Activated naive CD8-positive, alpha-beta T cell treated with anti-CD3 and anti-CD28 coated beads, Interleukin-2, amount 50 U/mL, for 16 hours (primary cell): ENCODE measurements at places on chromosomes 13 and 19.

GRCh38 chr19:38745316-38745715 is 1.0 kb upstream of the CAPN12 start:
- DNase-seq: no peak

DNA sequence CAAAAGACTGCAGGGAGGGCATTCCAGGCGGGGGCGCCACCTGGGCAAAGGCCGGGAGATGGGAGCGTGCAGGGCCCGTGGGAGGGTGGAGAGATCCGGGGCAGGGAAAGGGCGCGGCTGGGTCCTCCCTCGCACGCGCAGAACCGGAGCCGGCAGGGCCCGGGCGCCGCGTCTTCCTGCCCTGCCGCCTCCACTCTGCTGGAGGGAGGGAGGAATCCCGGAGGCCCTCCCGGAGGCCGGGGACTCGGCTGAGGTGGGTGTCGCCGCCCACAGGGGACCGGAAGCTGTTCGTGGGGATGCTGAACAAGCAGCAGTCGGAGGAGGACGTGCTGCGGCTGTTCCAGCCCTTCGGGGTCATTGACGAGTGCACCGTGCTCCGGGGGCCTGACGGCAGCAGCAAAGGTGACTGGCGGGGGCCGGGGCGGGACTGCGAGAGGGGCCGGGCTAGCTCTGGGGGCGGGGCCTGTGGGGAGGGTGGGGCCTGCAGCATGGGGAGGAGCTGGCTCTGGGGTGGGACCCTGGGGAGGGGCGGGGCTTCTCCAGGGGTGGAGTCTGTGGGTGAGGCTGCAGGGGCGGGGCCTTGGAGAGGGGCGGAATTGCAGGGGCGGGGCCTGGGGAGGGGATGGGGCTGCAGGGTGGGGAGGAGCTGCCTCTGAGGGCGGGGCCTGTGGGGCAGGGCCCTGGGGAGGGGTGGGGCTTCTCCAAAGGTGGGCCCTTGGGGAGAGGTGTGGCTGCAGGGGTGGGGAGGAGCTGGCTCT is 51.3 kb downstream of the CELF5 start:
- DNase-seq: peak; percentile 91

DNA sequence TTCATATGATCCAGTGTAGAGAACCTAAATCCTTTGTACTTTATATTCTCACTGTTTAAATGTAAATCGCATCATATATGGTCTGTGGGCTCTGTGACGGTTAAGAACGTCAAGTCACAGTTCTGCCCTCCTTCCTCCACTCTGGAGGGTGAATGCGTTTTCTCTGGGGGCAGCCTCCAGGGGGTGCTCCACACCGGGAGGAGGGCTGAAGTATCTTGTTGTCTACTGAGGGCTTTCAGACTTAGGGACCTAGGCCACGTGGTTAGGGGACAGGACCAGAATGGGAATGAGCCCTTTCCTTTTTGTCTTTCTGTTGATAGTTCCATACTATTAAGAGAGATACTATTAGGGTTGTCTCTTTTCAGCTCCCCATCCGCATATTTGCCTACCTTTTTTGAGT is 504.9 kb downstream of the FGF9 start:
- no peak for DNase-seq

- DNase-seq: no peak
Measured at GRCh38 chr13:106550570-106551135, 15.2 kb upstream of the EFNB2 start.

- DNase-seq: no peak
Measured at GRCh38 chr13:87331178-87331577, 340.0 kb upstream of the SLITRK5 start.

DNA sequence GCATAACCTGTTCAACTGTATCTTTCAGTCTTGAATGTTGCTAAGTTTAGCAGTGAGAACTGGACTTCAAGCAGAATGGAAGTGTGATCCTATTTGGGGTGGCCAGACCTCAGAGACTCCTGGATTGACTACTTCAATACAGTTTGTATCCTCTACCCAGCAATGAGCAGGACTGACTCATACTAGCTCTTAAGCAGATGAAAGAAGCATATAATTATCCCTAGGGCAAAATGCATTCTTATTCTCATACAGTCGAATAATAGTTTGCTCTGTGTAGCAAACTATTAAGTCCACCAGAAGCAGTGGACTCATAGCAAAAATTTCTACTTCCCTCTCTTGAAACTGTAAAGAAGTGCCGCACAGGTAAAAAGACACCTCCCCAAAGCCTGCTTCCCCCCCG is 46.4 kb upstream of the FAM216B start:
- no peak for DNase-seq

- DNase-seq: no peak
Measured at GRCh38 chr19:35911790-35912189, 3.7 kb upstream of the TYROBP start.

DNA sequence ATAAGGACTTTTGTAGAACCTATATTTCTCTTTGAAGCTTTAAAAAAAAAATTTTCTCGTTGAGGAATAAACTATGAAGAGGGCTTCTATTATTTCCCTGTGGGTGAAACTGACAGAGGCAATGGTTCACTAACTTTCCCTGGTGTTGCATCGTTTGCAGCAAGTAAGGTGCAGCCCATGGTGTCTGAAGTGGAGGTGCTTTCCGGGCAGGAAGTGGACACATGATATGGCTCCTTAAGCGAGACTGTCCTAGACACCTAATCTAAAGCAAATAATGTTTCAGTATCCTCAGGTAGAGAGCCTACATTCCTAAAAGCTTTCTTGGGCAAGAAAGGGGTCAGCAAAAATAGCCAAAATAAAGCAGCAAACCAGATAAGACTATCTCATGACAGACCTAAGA is 437.6 kb upstream of the ARGLU1 start:
- DNase-seq: no peak

DNA sequence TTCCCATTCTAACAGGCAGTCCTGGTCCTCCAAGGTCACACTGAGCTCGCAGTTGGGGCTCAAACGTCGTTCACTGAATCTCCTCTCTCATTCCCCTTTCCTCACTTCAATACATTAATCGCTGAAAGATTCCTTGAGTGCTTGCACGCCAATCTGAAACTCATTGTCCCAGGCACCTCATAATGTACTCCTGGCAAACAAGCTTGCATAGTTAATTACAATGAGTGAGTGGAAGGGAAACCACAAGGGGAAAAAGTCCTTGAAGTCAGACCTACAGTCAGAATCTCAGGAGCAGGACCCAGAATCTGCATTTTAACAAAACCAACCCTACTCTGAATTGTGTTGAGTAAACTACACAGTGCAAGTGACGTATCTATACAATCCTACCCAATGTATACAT is 86.9 kb downstream of the CRYL1 start:
- DNase-seq: no peak

DNA sequence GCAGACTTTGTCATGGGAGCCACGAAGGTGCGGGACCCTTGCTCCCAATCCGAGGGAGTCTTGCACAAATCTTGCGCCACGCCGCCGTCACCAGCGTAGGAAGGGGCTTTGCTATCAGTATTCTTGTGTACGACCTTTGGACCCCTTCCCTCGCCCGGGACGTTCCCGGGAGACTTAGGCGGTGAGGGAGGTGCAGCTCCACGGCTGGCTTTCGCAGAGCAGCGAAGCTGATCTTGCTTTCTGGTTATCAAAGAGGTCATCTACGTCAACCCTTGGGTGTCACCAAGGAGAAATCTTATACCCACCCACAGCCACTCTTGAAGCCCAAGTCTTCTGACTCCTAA is 583 bp downstream of the TECR start:
- DNase-seq: no peak

GRCh38 chr19:53581871-53582279 is 43.9 kb downstream of the ZNF331 start:
- no peak for DNase-seq

DNA sequence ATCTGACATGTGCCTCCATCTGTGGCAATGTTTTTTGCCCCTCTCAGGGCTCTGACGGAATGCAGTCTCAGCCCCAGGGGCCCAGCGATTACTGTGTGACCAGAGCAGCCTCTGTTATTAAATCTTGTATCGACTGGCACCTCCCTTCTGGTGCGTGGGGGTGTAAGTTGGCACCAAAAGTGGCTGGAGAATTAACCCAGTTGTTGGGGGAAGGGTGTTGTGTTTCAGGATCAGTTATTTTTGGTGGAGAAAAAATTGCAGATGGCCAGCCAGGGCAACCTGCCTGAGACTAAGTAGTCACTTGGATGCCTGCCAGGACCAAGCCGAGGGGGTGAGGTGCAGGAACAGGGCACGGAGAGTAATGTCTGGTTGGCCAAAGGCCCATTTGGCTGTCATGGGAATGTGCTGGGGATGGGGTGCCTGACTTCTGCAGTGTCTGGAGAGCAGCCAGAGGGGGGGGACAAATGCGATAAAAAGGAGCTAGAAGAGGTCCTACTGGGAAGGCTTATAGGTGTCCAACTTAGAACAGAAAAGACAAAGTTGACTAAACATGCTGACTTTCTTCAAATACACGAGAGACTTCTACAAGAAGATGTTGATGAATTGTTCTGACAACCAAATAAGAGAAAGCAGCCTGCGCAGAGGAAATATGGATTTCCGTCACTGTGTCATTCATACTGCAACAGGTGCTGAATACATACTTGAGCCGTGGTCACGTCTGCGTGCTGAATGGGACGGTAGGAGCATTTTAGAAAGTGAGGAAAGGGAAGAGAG is 69.8 kb downstream of the SIAH3 start:
- DNase-seq: no peak

GRCh38 chr19:54725321-54725720 is 1.1 kb downstream of the KIR3DL3 start:
- no peak for DNase-seq

DNA sequence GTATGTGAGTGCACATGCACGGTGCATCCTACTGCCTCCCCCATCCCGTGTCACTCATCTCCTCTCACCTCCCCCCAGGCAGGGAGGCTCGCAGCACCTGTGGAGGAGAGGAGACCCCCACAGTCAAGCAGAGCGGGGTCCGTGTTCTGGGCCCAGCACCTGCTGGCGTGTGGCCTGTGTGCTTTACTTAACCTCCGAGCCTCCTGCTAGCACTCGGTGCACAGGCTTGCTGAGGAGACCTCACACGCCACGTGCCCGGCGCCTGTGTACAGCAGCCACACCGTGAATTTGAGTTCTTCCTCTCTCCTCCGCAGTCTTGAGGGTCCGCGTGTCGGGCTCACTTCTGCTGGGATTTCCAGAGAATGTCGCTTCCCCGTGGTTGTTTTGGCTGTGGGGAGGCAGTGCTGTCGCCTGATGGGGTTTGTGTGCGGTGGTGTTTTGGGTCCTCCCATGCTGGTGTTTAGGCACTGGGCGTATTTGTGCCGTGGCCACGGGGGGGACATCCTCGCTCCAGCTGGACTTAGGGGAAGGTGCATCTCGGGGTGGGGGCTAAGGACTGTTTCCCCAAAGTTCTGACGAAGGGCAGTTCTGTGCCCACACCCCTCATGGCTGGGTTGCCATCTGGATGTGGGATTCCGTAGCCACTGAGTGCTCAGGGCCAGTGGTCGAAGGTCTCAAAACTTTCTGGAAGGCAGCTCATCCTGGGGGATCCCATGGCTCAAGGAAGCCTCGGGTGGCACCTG is 34.8 kb upstream of the TMEM255B start:
- no peak for DNase-seq

- no peak for DNase-seq
Measured at GRCh38 chr19:18135712-18136584, 17.0 kb upstream of the PIK3R2 start.

DNA sequence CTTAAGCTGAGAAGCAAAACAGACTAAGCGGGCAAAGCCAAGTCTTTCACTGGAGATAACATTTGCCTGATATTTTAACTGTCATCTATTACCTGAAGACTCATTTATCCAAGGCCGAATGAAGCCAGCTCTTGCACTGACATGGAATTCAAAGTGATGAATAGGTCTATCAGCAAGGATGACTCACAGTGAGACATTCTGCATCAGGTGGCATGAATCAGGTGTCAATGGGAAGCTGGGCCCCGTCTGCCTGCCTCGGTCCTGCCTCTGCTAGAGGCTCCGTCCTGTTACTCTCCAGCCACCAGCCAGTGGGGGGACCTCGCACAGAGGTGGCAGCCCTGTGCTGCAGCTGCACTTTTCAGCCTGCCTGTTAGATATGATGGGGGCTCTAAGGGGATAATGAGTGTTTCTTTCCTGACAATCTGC is 23.5 kb downstream of the STARD13 start:
- DNase-seq: no peak

- DNase-seq: no peak
Measured at GRCh38 chr13:40137400-40137799, 481.9 kb downstream of the COG6 start.

DNA sequence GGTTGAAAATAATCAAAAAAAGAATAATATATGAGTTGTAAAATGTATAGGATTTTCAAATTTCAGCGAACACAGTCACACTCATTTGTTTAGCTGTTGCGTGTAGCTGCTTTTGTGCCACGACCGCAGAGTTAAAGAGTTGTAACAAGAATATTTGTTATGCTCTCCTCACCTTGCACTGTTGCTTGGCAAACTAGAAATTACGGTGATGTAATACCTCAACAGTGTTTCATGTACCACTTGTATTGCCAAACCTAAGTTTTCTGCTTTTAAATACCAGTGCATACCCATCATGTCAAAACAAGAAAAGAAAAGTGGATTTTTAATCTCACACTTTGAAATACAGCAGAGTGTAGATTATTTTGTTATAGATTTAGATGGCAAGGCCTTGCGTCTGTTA is 201.1 kb downstream of the NBEA start:
- DNase-seq: no peak

DNA sequence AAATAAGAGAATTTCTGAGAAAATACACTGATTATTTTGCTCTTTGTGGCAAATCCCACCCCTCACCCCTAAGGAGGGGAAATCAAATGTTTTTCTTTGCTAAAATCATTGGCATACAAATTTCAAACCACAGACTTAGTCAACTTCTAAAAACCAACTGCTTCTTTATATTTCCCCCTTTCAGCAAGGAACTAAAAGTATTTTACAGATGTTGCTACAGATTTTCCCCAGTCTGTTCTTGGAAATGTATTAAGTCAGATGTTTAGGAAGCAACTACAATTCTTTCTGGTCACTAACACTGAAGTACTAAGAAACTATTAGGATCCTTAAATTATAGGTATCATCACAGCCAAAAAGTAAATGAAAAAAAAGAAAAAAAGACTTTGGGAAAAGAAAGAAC is 6.9 kb downstream of the MTMR6 start:
- DNase-seq: no peak

- no peak for DNase-seq
Measured at GRCh38 chr19:20968092-20968491, 45.0 kb downstream of the ZNF85 start.

DNA sequence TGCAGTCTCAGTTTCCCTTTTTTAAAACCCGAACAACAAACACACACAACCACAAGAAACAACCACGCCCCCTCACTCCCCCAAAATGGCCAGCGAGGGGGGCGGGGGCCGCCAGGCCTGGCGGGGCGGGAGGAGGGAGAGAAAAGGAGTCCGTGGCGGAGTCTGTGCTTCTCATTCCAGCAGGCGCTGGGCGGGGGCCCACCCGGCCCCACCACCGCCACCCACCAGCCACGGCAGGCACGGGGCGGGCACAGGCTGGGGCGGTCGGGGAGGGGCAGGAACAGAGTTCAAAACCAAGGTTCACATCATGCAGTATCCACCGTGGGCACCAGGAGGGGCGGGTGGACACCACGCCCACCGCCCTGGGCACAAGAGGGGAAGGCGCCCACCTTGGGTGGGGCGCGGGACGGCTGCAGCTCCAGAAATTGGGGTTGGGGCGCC is 12.9 kb downstream of the DPF1 start:
- no peak for DNase-seq

GRCh38 chr13:27679396-27679795 is 57.7 kb downstream of the POLR1D start:
- DNase-seq: no peak
